ENCODE measurements at places on chromosomes 11 and 22. TPM values are rescaled to one million over a fixed set of nuclear protein-coding genes. Genes with fewer than 3 reads are reported as not detected.

The TEF gene
- total RNA-seq = 13.6 TPM

The TRIM49 gene
- not detected for total RNA-seq

The VSIG10L2 gene
- not detected for total RNA-seq

The MOV10L1 gene
- total RNA-seq = not detected

The GPR83 gene
- 0.34 TPM for total RNA-seq

The PDE3B gene
- 24.3 TPM for total RNA-seq

The CST6 gene
- total RNA-seq = not detected

The SLN gene
- not detected for total RNA-seq

The OR5D13 gene
- total RNA-seq = not detected

The FZD4 gene
- 4.1 TPM for total RNA-seq

The GSTT2 gene
- not detected for total RNA-seq

DNA sequence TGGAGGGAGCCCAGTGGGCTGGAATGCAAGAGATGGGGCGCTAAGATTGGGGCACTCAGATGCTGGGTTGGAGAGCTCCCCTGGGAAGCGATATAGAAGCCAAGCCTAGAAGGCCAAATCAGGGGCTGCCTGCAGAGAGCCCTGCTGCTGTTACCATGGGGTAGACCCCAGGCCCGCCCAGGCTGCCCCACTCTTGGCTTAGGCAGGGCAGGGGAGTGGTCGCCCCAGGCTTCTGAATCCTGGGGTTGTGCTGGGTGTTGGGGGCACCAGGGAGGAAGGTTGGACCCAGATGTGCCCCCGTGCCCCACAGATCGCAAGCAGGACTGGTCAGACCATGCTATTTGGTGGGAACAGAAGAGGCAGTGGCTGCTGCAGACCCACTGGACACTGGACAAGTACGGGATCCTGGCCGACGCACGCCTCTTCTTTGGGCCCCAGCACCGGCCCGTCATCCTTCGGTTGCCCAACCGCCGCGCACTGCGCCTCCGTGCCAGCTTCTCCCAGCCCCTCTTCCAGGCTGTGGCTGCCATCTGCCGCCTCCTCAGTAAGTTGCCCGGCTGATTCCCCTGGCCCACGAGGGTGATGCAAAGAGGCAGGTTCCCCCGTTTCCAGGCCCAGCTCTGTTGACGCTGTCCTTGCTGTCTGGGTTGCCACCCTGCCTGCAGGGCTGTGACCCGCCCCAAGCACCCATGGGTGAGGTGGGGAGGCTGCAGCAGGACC is 3.9 kb downstream of the FERMT3 start:
- no peak for DNase-seq

- DNase-seq = no peak
These were observed 5.8 kb upstream of the KDM2A start for GRCh38 chr11:67113231-67113721.

DNA sequence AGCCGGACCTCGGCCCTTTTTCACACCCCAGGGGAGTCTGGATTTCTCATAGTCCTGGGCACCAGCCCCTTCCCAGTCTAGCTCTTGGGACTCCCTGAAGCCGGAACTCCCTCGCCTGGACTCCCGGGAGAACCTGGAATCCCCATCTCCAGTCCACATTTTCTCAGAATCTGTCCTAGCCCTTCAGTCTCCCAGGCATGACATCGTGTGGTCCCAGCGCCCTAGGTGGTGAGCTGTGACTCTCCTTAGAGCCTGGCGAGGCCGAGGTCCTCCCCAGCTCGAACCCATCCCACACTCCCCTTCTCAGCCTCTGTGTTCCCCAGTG is 673 bp upstream of the DUSP18 start:
- DNase-seq = no peak

GRCh38 chr22:48740086-48740730 is 1087.5 kb downstream of the BRD1 start:
- DNase-seq = no peak

DNA sequence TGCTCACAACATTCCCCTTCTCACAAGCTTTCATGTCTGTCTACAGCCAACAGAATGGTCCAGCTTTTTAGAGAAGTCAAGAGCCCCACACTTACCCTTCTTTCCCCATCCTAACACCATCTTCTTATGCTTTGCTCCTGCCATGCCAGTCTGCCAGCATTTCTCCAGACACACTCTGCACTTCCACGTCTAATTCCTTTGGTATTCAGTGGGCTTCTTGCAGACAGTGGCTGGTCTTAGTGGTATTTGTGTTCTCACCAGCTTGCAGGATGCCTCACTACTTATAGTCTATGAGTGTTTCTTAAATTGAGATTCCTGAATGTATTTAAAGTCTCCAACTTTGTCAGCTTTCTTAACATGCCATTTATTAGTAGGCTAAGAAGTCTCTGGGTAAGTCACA is 154.4 kb downstream of the BBOX1 start:
- no peak for DNase-seq

DNA sequence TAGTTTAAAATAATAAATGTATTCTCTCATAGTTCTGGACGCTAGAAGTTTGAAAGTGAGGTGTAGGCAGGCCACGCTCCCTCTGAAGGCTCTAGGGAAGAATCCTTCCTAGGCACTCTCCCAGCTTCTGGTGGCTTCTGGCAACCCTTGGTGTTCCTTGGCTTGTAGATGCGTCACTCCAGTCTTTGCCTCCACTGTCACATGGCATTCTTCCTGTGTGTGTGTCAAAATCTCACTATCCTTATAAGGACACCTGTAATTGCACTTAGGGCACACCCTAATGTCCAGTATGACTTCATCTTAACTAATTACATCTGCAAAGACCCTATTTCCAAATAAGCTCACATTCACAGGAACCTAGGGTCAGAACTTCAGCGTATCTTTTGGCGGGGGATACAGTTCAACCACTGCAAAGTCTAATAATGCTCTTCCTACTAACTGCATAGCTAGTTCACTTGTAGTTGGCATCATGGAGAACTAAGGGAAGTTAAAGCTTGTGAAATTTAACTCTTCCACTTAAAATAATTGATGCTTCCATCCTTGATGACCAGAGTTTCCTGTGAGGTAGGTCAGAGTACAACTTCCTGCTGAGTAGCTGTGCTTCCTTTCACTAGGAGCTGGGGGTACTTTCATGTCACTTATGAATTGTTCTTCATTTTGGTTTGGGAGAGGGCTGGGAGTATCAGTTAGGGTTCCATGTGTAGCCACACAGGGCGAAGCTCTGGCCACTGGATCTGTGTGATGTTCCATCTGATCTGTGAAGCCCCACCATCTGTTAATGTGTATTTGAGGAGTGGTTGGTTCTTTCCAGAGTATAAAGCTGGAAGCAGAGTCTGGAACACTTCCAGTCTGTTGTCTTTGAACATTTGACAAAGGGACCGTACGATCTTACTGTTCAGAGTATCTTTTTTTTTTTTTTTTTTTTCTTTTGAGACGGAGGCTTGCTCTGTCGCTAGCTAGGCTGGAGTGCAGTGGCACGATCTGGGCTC is 10.5 kb downstream of the YWHAH start:
- DNase-seq = no peak

- no peak for DNase-seq
These were observed 32.4 kb downstream of the EIF3F start for GRCh38 chr11:8019314-8020243.

DNA sequence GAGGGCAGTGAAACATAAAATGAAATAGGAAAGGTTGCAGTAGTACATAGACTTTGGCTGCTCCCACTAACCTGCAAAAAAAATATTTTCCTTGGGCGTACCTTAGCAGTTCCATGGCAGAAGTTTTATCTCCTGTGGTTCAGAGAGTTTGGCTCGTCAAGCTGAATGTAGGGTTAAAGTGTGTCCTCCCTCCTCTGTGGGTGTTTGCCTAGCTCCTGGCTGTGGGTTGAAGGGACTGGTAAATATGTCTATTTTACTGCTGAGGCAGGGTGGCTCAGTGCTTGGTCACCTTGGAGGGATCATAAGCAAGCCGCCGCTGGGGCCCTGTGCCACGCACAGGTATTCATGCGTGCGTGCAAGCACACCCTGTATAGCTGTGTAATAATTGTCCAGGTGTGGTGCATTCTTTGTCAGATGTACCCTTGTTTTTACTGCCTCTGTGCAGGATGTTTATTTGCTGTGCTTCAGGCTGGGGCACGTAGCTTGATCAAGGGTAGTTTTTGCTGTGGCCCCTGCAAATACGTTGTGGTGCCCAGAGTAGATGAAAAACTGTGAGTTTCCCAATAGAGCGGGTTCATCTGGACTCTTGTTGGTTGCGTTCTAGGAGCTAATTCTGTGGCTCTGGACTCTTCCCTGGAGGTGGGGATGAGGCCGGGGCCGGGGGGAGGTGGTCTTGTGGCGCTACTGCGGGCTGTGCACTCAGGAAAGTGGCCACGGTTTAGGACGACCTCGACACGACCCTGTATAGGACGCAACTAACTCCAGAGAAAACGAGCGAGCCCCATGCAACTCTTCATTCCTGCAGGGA is 732 bp upstream of the SORL1 start:
- DNase-seq = no peak

GRCh38 chr11:60867871-60868681 is 734 bp downstream of the ZP1 start:
- no peak for DNase-seq

GRCh38 chr11:10066441-10066840 is 227.6 kb downstream of the SBF2 start:
- DNase-seq = no peak

DNA sequence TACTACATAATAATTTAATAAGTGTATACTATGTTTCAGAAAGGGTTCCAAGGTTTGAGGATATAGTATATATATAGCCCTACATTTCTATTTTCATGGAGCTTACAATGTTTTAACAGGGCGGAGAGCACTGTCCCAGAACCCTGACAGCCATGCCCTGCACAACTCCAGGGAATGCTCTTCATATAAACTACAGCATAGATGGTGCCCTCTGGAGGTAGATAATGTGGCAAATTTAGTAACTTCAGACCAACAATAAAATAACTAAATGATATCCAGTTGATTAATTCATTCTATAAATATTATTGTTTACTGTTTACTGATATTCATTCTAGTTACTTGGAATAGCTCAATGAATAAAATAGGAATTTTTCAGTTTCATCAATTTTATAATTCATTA is 693.7 kb upstream of the CCDC179 start:
- no peak for DNase-seq

DNA sequence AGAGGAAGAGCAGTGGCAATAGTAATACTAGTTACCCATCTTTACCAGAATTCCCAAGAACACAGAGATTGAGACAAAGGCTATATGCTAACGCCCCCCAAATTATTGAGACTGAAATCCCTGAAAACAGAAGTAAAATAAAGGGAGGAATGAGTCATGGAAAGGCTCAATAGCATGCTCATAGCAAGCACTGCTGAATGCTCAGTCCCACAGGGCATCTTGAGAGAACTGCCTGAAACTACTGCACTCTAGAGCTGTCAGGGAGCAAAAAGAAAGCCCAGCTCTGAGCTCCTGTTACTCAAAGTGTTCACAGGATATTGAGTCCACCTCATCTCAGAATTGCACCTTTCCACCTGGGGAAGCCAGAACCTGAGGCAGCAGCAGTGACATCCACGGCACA is 44.1 kb upstream of the FIBIN start:
- DNase-seq = no peak

- no peak for DNase-seq
These were observed 23.2 kb upstream of the FEZ1 start for GRCh38 chr11:125519256-125519655.

GRCh38 chr11:36376888-36377758 is 81.0 kb downstream of the PRR5L start:
- peak; percentile 58 for DNase-seq

GRCh38 chr11:1391165-1392075 is 1.7 kb downstream of the BRSK2 start:
- peak; percentile 40 for DNase-seq

DNA sequence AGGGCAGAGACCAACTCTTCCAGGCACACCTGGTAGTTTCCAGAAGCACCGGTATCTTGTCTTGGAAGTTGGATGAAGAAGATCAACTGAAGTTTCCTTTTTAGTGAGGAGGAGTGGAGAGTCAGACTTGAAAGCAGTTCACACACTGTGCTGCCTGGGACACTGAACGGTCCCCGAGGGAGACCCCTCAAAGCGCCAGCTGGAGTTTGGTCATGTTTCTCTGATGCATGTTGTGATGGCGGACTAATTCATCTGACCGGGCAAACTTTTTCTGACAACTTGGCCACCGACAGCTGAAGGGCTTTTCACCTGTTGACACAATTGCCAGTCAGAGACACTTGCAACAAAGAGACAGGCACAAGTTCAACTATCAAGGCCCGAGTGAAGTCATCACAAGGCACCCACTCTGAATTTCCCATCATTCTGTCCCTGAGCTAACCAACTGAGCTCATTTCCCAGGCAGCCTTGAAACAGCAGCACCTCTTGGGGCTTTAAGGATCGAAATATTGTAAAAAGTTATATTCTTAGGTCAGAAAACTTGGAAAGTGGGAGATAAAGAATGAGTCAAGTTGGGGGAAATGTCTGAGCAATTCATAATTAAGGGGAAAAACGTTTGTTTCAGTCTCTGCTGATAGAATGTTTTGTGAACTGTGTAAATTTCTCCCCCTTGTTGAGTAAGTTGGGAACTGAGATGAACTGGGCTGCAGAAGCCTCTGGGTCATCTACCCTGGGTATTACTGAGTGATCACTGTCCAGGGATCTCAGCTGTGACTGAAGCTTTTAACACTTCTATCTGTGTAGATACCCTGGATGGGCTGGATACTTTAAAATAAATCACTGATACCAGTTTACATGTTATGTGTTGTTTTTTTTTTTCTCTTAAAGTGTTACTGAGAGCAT is 46.2 kb downstream of the WT1 start:
- DNase-seq = no peak

DNA sequence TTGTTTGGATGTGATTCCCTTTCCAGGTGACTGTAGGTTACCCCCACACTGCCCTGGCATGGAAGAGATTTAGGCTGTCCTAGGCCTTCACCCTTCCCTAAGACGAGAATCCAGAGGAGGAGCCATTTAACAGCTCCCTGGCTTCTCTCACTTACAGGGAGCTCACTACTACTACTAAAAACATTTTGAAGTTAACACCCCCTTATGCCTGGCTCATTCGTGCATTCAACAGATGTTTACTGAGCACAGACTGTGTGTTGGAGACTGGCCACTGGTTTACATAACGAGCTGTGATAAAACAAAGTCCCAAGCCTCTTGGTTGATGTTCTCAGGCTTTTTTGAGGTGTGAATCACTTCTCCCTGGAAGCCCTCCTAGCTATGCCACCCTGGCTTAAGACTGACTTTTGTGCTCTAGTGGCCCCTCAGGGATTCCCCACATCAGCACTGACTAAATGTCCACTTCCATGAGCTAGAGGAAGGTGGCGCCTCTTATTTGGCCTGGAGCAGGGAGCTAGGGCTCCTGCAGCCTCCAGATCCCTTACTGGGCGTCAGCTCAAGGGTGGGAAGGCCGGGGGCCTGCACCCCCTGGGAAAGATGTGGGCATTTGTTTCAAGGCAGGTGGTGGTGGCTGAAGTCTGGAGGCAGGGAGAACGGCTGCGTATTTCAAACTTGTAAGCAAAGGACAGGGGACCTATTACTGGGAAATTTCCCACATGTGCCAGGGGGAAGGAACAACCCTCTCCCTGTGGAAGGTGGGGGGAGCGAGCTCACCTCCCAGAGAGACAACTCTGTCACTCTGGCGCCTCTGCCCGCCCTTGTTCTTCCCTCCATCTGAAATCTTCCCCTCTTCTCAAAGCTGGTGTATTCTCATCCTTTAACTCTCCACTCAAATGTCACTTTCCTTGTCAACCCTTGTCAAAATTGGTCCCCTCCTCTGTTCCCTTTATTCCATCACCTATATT is 19.4 kb upstream of the MALAT1 start:
- no peak for DNase-seq
